CD4-positive, alpha-beta T cell treated with Interleukin-17A for 1 hour (primary cell): ENCODE measurements at places on chromosomes 16 and 17.

- no peak for DNase-seq
Observed at GRCh38 chr16:2959206-2959605, 4.9 kb upstream of the KREMEN2 start.

GRCh38 chr17:1995321-1995892 is 29.7 kb downstream of the RTN4RL1 start:
- DNase-seq = no peak

DNA sequence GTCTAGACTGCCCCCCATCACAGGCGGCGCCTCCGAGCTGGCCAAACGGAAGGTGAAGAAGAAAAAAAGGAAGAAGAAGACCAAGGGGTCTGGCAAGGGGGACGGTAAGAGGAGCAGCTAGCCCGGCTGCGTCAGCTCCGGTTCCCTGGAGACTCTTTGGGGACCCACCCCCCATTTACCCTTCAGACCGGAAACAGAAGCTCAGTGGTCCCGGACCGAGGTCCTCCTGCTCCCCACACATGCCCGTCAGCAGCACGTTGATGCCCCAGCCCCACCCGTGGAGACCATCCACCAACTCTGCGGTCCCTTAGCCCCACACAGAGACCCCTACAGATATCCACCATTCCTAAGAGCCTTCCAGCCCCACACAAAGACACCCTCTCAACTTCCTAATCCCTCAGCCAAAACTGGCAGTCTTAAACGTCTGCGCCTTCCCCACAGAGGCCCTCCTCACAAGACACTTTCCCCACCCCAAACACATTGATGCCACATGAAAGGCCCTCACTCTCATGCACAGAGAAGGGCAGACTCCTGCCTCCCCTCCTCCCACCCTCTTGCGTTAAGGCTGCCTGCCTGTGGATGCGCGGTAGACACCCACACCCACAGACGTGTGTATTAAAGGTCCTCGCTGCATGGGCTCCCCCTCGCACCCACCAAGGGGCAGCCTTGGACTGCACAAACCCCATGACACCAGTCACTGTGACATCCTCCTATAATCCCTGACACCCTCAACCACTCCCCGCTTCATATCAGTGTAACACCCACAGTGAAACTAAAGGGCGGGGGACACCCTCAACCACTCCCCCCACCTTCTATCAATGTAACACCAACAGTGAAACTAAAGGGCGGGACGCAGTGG is 58.2 kb upstream of the RPH3AL start:
- peak; percentile 84 for DNase-seq

DNA sequence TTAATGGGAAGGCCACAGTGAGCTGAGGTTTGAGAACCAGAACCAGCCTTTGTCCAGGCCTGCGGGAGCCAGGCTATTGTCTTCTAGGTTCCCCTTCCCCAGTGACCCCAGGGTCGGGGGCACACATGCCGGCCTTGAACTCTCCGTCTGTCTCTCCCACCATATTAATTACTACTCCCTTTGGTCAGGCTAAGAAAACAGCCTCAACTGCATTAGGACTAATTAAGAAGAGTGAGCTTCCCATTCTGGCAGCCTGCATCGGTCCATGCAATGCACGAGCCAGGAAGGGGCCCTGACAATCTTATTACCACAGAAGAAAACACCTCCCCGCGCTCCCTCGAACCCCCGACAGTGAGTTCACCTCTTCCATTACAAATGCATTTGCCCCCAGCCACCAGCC is 380.2 kb upstream of the ZFHX3 start:
- no peak for DNase-seq

DNA sequence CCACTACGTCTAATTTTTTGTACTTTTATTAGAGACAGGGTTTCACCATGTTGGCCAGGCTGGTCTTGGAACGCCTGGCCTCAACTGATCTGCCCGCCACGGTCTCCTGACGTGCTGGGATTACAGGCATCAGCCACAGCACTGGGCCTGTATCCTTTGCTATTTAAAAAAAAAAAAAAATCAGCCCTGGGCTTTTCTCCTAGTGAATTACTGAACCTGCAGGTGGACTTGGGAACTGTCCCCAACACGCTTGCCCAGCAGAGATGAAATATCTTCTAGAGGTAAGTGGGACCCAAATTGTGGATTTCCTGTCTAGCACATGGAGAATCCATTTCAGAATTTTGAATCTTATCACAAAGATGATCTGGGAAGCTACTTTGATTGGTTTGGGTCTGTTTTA is 14.8 kb downstream of the CNOT1 start:
- no peak for DNase-seq
